Effector memory CD4-positive, alpha-beta T cell (primary cell): ENCODE measurements at places on chromosomes 7 and 10.

- H3K27ac ChIP-seq: no peak overlapping the region
- H3K36me3 ChIP-seq: no peaks in the 10 kb centered on the region
- no peak overlapping the region for H3K4me3 ChIP-seq
- no peaks in the 10 kb centered on the region for H3K27me3 ChIP-seq
These were observed 167.2 kb downstream of the AKR1D1 start for GRCh38 chr7:138243430-138243829.

DNA sequence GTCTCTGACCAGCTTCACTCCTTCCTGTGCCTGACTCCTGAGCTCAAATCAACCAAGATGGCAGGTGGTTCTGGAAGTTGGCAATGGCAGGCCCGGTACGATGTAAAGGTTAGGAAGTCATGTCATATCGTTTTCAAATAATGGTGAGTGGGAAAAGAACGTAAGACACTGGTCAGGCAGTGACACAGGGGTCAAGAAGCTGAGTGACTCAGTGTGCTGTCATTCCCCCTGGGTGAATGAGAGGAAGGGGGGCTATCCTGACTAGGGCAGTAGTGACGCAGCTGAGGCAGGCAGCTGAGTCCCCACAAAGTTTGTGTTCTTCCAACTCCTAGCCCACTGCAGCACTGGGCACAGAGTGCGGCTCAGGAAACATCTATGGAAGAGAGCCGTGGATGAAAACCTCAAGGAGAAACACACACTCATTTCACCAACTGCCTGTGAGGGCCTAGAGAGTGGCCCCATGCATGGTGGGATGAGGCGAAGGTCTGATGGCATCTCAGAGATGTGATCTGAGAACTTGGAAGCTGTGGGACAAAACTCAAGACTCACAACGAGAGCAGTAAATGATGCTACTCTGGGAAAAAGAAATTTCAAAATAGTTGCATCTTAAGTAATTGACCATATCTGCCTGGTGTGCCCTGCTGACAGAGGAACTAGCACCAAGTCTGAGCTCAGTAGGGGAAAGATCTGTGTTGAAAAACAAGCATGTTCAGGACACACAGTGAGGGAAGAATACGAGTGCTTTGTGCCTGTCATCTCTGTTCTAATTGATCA, 23.2 kb downstream of the CREB3L2 start:
- DNase-seq: no peak
- no peaks in the 10 kb centered on the region for H3K36me3 ChIP-seq
- no peaks in the 10 kb centered on the region for H3K27me3 ChIP-seq
- no peaks in the 10 kb centered on the region for H3K4me1 ChIP-seq
- no peak overlapping the region for H3K4me3 ChIP-seq

DNA sequence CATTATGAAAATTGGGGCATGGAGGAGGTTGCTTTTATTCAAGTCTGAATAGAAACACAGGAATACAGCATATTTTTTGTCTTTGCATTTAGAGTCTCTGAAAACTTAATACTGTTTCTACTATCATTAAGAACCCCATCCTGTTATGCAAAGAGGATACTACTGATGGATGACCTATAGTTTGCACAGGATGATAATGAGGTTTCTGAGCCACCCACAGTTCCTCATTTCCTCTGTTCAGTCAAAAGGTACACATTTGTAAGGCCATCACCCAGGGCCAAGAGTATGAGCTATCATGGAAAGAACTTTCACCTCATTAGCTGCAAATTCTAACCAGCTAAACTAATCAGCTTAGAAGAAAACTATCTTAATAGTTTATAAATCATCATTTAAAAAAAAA, 213.0 kb upstream of the CHRM2 start:
- H3K36me3 ChIP-seq: no peaks in the 10 kb centered on the region
- H3K27ac ChIP-seq: no peak overlapping the region
- no peaks in the 10 kb centered on the region for H3K27me3 ChIP-seq
- H3K4me1 ChIP-seq: no peaks in the 10 kb centered on the region
- no peak overlapping the region for H3K4me3 ChIP-seq

GRCh38 chr7:43926798-43927123, 525 bp downstream of the UBE2D4 start:
- peaks cover 4% of the 10 kb centered on the region for H3K4me1 ChIP-seq
- no peak for DNase-seq
- no peaks in the 10 kb centered on the region for H3K36me3 ChIP-seq
- H3K27me3 ChIP-seq: no peaks in the 10 kb centered on the region

GRCh38 chr7:132230462-132230861, 345.8 kb downstream of the PLXNA4 start:
- H3K27ac ChIP-seq: no peak overlapping the region
- no peak for DNase-seq
- no peaks in the 10 kb centered on the region for H3K4me1 ChIP-seq
- no peaks in the 10 kb centered on the region for H3K27me3 ChIP-seq
- H3K36me3 ChIP-seq: no peaks in the 10 kb centered on the region
- H3K4me3 ChIP-seq: no peak overlapping the region

DNA sequence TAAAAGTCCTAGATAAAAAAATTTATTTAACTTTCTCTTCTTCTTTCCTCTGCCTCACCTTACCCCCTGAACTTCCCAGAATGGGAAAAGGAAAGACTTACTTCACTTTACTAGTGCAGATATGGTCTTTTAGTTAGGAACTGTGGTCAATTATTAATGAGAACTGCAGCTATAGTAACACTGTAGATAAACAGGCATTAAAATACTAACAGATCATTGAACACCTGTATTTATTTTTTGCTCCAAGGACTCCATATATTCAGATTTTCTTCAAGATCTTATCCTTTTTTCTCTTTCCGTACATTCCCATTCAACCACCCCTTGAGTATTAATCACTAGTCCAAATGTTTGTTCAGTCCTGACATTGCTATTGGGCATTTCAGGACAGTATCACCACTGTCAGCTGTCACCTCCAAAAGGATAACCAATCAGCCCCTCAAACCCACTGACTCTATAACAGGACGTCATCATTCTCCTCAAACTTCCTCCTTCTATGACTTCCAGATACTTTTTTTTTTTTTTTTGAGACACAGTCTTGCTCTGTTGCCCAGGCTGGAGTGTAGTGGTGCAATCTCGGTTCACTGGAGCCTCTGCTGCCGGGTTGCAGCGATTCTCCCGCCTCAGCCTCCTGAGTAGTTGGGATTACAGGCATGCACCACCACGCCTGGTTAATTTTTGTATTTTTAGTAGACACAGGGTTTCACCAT, 4.2 kb downstream of the CPVL start:
- H3K4me3 ChIP-seq: no peak overlapping the region
- H3K4me1 ChIP-seq: no peaks in the 10 kb centered on the region
- H3K27ac ChIP-seq: no peak overlapping the region
- no peaks in the 10 kb centered on the region for H3K36me3 ChIP-seq
- H3K27me3 ChIP-seq: peaks cover 3% of the 10 kb centered on the region

- H3K27ac ChIP-seq: no peak overlapping the region
- no peaks in the 10 kb centered on the region for H3K27me3 ChIP-seq
- H3K36me3 ChIP-seq: no peaks in the 10 kb centered on the region
- no peak overlapping the region for H3K4me3 ChIP-seq
- DNase-seq: no peak
- no peaks in the 10 kb centered on the region for H3K4me1 ChIP-seq
These were observed 358.7 kb upstream of the MGMT start for GRCh38 chr10:129108378-129108777.

GRCh38 chr7:128353189-128353588, 8.3 kb downstream of the PRRT4 start:
- H3K4me1 ChIP-seq: peaks cover 11% of the 10 kb centered on the region
- H3K27me3 ChIP-seq: peaks cover 14% of the 10 kb centered on the region
- H3K27ac ChIP-seq: no peak overlapping the region

DNA sequence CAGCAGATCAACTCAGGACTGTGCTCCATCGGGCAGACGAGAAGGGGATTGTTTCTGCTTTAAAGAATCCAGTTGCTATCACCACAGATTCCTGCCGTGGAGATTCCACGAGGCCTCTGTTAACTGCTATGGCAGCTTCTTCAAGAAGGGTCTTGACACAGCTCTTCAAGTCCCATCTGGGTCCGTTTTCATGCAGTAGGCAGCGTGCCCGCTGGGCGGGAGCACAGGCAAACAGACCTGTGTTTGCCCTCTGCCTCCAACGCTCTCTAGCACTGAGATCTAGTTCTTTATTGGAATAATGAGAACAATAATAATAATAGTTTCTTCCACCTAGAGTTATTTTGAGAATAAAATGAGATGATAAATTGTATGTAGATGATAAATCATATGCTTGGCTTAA, 127.2 kb upstream of the SP8 start:
- no peaks in the 10 kb centered on the region for H3K4me1 ChIP-seq
- no peaks in the 10 kb centered on the region for H3K36me3 ChIP-seq
- no peak overlapping the region for H3K27ac ChIP-seq
- H3K27me3 ChIP-seq: no peaks in the 10 kb centered on the region
- no peak for DNase-seq
- no peak overlapping the region for H3K4me3 ChIP-seq

- H3K27me3 ChIP-seq: no peaks in the 10 kb centered on the region
- H3K27ac ChIP-seq: no peak overlapping the region
- DNase-seq: no peak
- H3K36me3 ChIP-seq: no peaks in the 10 kb centered on the region
These were observed 178.2 kb downstream of the COBL start for GRCh38 chr7:51138123-51139085.

DNA sequence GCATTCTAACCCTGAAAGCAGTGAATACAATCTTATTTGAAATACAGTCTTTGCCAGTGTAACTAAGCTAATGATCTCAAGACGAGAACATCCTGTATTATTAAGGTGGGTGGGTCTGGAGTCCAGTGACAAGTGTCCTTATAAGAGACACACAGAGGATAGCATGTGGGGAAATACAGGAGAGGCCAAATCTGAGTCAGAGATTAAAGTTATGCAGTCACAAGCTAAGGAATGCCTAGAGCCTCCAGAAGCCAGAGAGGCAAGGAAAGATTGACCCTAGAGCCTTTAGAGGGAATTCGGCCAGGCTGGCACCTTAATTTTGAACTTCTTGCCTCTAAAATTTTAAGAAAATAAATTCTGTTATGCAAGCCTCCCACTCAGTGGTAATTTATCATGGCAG, 87.5 kb upstream of the HGF start:
- DNase-seq: no peak
- no peaks in the 10 kb centered on the region for H3K36me3 ChIP-seq
- H3K27me3 ChIP-seq: no peaks in the 10 kb centered on the region
- no peaks in the 10 kb centered on the region for H3K4me1 ChIP-seq
- no peak overlapping the region for H3K27ac ChIP-seq

DNA sequence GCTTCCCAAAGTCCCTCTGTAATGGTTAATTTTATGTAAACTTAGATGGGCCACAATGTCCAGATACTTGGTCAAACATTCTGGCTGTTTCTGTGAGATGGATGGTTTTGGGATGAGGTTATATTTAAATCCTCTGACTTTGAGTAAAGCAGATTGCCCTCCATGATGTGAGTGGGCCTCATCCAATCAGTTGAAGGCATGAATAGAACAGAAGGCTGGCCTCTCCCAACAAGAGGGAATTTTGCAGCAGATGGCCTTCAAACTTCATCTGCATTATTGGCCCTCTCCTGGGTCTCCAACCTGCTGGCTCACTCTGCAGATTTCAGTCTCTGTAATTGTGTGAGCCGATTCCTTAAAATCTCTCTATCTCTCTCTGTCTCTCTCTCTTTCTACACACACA, 362.3 kb downstream of the GRID1 start:
- no peak overlapping the region for H3K27ac ChIP-seq
- no peaks in the 10 kb centered on the region for H3K36me3 ChIP-seq
- no peaks in the 10 kb centered on the region for H3K4me1 ChIP-seq
- H3K27me3 ChIP-seq: no peaks in the 10 kb centered on the region

DNA sequence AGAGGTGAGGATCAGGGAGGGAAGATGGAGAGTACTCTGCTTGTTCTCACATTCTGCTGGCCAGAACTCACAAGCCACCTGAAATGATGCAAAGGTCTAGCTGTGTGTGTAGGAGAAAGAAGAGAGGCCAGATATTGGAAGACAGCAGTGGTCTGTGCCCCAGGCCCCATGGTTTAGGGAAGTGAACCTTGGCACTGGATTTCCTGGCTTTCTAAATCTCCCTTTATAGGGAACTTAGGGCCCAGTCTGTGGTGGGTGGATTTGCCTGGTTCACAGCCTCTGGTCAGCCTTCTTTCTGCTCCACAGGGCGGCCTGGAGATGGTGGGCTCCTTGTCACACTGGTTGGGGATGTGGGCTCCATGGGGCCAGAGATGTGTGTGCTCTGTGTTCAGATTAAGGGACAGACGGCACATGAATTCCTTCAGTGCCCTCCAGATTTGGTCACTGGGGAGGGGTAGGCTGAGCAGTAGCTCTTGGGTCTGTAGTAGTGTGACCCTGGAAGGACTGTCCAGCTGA, 9.5 kb upstream of the SH2D4B start:
- DNase-seq: no peak
- H3K27me3 ChIP-seq: no peaks in the 10 kb centered on the region
- H3K4me3 ChIP-seq: no peak overlapping the region

DNA sequence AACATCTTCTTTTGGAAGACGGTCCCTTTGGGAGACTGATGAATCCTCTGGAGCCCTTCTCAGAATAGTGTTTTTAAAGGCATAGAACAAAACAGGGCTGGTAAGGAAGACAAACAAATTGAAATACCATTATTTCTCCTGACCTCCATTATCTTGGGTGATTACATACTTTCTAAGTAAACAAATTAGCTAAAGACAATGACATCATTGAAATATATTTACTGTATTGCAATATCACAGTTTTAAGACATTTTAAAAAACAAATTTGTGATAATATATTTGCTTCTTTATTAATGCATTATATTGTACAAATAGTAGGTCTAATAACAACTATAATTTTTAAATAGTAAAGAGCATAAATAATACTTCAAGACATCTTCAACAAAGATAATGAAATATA, 152.2 kb upstream of the CDK1 start:
- no peaks in the 10 kb centered on the region for H3K4me1 ChIP-seq
- H3K4me3 ChIP-seq: no peak overlapping the region
- no peak overlapping the region for H3K27ac ChIP-seq

GRCh38 chr10:43249962-43250614, 16.8 kb downstream of the RASGEF1A start:
- H3K4me3 ChIP-seq: no peak overlapping the region
- no peak for DNase-seq
- H3K27me3 ChIP-seq: no peaks in the 10 kb centered on the region
- H3K4me1 ChIP-seq: no peaks in the 10 kb centered on the region
- H3K27ac ChIP-seq: no peak overlapping the region
- H3K36me3 ChIP-seq: no peaks in the 10 kb centered on the region

GRCh38 chr7:157976406-157976805, 611.2 kb downstream of the PTPRN2 start:
- no peaks in the 10 kb centered on the region for H3K4me1 ChIP-seq
- DNase-seq: no peak
- H3K27me3 ChIP-seq: no peaks in the 10 kb centered on the region
- H3K4me3 ChIP-seq: no peak overlapping the region
- H3K27ac ChIP-seq: no peak overlapping the region

- no peak overlapping the region for H3K27ac ChIP-seq
- H3K36me3 ChIP-seq: no peaks in the 10 kb centered on the region
These were observed 80.4 kb upstream of the GRB10 start for GRCh38 chr7:50863053-50863452.

- no peak overlapping the region for H3K27ac ChIP-seq
- no peak for DNase-seq
- no peaks in the 10 kb centered on the region for H3K27me3 ChIP-seq
- H3K4me1 ChIP-seq: no peaks in the 10 kb centered on the region
- no peaks in the 10 kb centered on the region for H3K36me3 ChIP-seq
- no peak overlapping the region for H3K4me3 ChIP-seq
These were observed 31.5 kb downstream of the MACROH2A2 start for GRCh38 chr10:70084189-70084588.
